ENCODE measurements at places on chromosomes 7 and 10.

DNA sequence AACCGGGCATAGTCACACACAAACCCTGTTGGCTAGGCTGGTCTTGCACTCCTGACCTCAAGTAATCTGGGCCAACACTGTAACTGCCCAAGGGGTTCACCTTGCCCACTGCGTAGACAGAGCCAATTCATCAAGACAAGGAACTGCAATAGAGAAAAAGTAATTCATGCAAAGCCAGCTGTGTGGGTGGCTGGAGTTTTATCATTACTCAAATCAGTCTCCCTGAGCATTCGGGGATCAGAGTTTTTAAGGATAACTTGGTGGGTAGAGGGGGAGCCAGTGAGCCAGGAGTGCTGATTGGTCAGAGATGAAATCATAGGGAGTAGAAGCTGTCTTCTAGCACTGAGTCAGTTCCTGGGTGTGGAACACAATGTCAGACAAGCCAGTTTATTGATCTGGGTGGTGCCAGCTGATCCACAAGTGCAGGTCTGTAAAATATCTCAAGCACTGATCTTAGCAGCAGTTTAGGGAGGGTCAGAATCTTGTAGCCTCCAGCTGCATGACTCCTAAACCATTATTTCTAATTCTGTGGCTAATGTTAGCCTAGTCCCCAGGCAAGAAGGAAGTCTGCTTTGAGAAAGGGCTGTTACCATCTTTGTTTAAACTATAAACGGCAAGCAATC is 15.6 kb upstream of the FXYD4 start:
- DNase-seq, result no peak

GRCh38 chr7:77684030-77684429 is 12.2 kb upstream of the RSBN1L start:
- no peak for DNase-seq

- peak; percentile 73 for DNase-seq
Measured at GRCh38 chr7:69962186-69963065, 364.2 kb downstream of the AUTS2 start.

DNA sequence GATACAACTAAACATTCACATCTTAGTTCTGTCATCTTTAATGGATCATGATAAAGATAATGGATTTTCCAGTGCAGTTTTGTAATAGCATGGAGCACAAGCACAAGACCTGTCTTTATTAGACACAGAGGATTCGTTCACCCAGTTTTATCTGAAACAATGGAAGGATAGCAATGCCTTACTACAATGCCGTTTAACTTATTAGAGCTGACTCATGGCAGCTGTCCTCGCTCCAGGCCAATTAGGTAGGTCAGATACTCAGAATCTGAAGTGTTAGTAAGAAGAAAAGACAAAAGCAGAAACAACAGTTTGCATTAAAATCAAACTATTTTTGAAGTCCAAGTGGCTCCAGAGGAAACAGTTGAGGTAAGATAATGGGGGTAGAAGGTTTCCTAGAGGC is 12.8 kb downstream of the OR13A1 start:
- DNase-seq, result no peak

- DNase-seq, result no peak
Measured at GRCh38 chr10:119104654-119105015, 722 bp downstream of the DENND10 start.

GRCh38 chr7:92813390-92814024 is 22.9 kb downstream of the CDK6 start:
- DNase-seq, result no peak

DNA sequence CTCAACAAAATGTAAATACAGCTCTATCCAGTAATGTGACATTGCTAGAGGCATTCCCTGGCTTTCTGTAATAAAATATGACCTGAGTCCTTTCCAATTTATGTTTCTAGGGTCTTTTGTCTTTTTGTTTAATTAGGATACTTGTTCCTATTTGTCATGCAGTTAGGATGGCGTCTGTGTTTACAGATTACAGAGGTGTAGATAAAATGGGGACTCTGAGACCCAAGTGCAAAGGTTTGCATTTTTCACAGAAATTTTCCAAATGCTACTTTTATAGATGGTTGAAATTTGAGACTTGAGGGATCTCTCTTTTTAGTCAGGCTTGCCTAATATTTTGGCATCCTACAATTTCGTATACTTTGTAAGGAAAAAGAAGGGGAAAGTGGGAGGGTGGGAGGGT is 332.4 kb downstream of the PTEN start:
- no peak for DNase-seq

- DNase-seq, result no peak
Measured at GRCh38 chr10:30893208-30893607, 138.5 kb downstream of the ZNF438 start.

GRCh38 chr10:98569853-98570252 is 123.1 kb upstream of the HPS1 start:
- no peak for DNase-seq

- no peak for DNase-seq
Measured at GRCh38 chr7:133582766-133583523, 330.1 kb downstream of the EXOC4 start.

DNA sequence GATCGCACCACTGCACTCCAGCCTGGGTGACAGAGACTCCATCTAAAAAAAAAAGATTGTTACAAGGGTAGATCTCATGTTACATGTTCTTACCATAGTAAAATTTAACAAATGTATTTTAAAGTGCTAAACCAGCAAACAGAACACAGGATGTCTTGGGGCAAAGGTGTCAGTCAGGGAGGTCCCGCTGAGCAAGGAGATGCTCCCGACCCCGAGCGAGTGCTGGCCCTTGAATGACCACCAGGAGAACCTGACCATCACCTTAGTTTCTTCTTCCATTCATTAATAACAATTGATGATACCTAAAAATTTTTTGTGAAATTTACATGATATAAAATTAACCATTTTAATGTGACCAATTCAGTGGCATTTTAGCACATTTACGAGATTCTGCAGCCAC is 241.6 kb upstream of the GPR26 start:
- no peak for DNase-seq

DNA sequence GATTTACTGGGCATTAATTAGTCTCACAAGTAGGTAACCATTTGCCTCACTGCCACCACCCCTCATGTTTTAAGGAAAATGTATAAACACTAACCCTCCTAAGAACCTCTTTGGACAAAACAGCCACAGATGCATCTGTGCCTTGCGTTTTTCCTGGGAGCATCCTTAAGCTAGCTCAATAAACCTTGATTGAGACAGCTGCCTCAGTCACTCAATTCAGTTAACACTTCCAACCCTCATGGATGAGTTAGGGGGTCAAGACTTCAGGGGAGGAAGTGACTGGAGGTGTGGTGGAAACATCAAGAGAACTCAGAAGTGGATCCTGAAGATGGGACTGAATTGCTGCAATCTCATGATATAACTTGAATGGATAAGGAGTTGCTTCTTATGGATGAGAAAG is 31.5 kb downstream of the CUL2 start:
- no peak for DNase-seq

DNA sequence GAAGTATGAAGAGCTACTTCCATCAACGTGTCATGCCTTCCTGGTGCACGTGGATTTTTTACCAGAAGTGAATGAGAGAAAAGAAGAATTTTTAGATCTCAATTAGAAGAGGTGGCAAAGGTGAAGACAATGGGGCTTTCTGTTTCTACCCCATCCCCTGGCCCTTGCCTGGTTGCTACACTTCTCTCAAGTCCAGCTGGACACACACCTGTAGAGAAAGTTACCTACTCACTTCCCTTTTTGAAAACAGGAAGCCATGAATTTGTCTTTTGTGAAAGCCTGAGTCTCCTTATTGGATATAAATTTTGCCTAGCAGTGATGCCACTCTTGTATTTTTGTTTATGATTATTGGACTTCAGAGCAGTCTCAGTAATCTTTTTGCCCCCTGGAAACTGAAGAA is 142.9 kb upstream of the AKR1E2 start:
- DNase-seq, result no peak

GRCh38 chr7:70679661-70680060 is 452.3 kb upstream of the GALNT17 start:
- DNase-seq, result no peak

GRCh38 chr10:5840314-5841307 is 27.4 kb upstream of the GDI2 start:
- no peak for DNase-seq

GRCh38 chr10:129024046-129024445 is 443.0 kb upstream of the MGMT start:
- DNase-seq, result no peak

- DNase-seq, result no peak
Measured at GRCh38 chr10:117090834-117091233, 47.2 kb downstream of the VAX1 start.

DNA sequence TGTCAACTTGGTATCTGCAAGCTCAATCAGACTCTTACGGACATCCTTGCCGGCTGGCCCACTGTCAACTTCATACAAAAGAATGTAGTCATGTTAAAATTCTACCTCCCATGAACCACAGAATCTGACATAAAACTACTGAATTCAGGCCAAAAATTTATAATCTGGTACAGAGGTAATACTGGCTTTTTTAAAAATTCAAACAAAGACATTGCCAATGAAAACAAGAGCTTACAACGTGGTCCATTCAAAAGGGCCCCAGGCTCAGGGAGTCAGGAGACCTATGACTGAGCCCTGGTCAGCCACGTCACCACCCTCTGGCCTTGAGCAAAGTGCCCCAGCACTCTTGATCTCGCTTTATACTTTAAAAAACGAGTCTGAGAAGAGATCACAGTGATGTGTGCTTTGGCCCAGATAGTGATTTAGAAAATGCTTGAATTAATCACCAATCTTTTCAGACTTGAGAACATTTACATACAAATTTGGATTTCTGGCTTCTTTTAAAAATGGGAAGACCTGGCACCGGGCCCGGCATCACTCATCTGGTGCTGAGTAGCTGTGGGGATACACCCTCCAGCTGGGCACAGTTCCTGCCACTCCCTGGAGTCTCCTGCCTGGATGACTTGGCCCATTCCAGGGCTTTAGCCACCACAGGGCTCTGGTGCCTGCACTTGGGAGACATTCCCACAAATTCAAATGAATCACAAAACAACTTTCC is 94.1 kb downstream of the PIP4K2A start:
- DNase-seq, result no peak

DNA sequence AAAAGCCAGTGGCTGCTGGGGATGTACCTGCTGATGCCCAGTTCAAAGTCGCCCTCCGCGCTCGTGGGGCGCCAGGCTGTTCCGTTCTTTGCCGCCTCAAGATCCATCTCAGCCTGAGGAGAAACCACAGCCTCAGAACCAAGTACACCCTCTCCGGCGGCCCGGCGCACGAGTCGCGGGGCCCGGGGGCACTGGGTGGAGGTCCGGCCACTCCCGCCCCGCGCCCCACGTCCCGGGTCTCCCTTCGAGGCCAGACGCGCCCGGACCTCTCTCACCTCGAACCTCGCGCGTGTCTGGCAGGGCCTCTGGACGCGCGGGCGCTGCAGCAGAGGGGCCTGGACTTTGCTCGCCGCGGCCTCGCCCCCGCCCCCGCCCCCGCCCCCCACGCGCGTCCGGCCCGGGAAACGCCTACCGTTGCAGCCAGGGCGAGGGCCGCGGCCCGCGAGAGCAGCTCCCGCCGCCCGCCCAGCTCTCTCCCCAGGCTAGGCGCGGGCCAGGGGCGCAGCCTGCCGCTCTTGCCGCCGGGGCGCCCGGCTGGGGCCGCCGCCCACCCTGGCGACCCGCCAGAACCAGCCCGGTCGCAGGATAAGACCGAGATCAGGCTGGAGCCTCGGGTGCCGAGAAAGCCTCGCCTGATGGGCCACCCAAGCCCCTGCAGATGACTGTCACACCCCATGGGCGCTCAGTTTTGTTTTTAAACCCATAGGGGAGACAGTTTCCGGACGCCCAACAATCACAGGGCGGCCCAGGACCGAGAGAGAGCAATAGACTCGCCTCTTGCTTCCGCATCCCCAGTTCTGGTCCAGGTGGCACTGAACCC is at the start of gene ABCB4:
Gene ABCB4, minus strand, starts transcription at position 322 of the 820 bp plus-strand sequence. Its CDS starts 215 bp downstream, at position 107.
- no peak for DNase-seq

- DNase-seq, result no peak
Measured at GRCh38 chr7:114922026-114922651, at the start of gene MDFIC. Gene MDFIC, plus strand, starts transcription at chr7:114922094. Its CDS starts 940 bp downstream, at chr7:114923034.

Data from NCI-H1092 (cell line).